Heart right ventricle (tissue), 16 donors: ENCODE measurements at places on chromosomes 3 and 15. TPM values are rescaled to one million over a fixed set of nuclear protein-coding genes. Genes with fewer than 3 reads are reported as not detected.

DNA sequence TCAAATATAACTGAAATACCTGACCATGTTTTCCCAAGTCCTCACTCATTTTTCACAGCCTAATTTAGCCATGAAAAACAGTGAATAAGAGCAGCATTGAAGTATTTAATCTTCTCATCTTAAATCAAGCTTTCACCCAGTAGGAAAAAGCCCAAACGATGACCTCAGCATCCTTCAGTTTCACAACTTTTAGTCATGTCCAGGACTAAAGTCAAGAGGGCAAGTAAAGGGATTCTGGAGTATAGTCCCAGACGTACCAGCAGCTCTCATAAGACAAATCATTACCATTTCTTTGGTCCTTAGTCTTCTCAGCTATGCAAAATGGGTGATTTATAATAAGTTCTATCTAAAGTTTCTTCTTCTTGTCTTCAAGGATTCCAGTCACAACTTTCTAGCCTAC lies 237.3 kb downstream of the IL5RA start:
- no peaks in the 10 kb centered on the region for H3K27me3 ChIP-seq
- H3K27ac ChIP-seq: no peak overlapping the region
- H3K36me3 ChIP-seq: no peaks in the 10 kb centered on the region
- no peak overlapping the region for H3K4me3 ChIP-seq

The SLC25A36 gene
- 47.5 TPM for total RNA-seq

The CDHR4 gene
- not detected for total RNA-seq

DNA sequence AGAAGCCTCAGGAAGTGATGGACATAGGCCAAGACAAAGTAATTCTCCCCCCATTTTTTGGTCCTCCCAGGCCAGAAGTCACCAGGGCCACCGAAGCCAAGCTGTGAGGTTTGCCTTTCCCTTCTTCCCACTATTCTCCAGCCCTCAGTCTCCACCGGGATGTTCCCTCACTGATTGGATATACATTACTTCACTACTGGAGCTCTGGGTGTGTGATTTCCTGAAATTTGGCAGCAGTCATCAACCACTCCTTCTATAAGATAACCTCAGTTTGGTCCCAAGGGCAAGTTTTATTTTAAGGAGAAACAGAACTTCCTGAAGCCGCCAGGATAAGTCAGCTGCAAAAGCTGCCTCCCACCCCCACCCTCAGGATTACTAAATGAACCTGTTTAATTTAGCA lies 11.3 kb downstream of the SLCO2A1 start:
- no peaks in the 10 kb centered on the region for H3K27me3 ChIP-seq
- no peaks in the 10 kb centered on the region for H3K36me3 ChIP-seq
- H3K27ac ChIP-seq: no peak overlapping the region
- H3K4me1 ChIP-seq: no peaks in the 10 kb centered on the region
- no peak for DNase-seq

GRCh38 chr3:16289144-16289889 lies 24.3 kb downstream of the OXNAD1 start:
- H3K36me3 ChIP-seq: no peaks in the 10 kb centered on the region
- H3K4me3 ChIP-seq: no peak overlapping the region
- H3K27me3 ChIP-seq: no peaks in the 10 kb centered on the region
- no peak for DNase-seq

DNA sequence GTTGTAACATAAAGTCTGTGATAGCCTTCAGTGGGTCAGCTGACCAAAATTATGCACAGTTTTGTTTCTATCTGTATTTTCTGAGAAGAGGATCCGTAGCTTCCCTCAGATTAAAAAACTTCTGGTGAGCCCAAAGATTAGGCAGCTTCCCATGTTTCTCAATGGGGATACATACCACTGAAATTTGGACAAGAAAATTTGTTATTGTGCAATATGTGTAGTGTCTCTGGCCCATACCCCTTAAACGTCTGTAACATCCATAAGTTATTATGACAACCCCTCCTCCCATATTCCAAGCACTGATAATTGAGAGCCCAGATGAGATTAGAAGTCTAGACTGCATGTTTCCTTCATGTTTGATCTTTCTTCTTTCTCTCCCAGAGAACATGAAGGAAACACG lies 1.9 kb upstream of the MITF start:
- peaks cover 6% of the 10 kb centered on the region for H3K27me3 ChIP-seq
- DNase-seq: no peak
- H3K36me3 ChIP-seq: no peaks in the 10 kb centered on the region
- H3K4me1 ChIP-seq: no peaks in the 10 kb centered on the region

DNA sequence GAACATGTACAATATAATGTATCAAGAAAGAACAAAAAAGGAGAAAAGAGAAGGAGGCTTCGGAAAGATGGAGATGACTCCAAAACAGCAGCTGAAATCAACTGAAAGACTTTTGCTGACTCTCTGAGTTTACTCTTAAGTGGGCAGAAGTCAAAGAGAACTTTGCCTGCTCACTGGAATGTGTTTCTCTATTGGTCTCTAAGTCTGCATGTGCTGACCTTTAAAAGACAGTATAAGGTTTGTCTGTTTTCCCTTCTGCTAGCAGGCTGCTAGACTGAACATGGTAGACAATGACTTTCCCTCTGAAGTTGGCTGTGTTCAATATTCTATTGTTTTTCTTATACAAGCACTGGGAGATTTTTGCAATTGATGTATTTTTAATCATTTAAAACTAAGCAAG lies 7.2 kb upstream of the MAP4 start:
- H3K27me3 ChIP-seq: no peaks in the 10 kb centered on the region
- no peak overlapping the region for H3K4me3 ChIP-seq
- H3K4me1 ChIP-seq: peaks cover 85% of the 10 kb centered on the region
- peaks cover 5% of the 10 kb centered on the region for H3K36me3 ChIP-seq
- DNase-seq: no peak
- no peak overlapping the region for H3K27ac ChIP-seq

GRCh38 chr3:197030379-197031314 lies 1.0 kb upstream of the MELTF start:
- no peak for DNase-seq
- no peaks in the 10 kb centered on the region for H3K27me3 ChIP-seq
- no peaks in the 10 kb centered on the region for H3K36me3 ChIP-seq
- peaks cover 16% of the 10 kb centered on the region for H3K4me1 ChIP-seq

DNA sequence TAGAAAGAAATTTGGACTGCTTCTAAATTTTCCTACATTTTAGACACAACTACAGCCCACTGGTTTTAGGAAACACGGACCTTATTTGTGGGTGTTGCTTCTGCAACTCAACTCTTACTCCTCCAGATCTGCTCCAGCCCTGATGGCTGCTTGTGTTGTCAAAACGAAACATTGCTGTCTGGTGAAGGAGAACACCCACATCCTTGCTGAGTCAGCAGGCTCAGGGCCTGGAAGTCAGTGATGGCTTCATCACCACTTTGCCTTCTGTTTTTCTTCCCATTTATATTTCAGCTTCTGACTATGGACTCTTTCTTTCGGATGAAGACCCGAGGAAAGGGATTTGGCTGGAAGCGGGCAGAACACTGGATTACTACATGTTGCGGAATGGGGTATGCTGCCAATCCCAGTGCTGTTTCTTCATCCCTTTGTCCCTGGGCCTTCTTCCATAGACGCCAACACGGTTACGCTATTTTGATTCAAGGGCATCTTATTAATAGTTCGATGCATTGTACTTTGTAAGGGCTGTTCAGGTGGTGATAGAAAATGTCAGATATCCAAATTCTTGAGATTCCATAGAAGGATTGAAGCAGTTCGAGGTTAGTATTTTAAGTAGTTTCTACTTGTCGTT lies 392.6 kb upstream of the TPM1 start:
- H3K27ac ChIP-seq: no peak overlapping the region
- H3K4me3 ChIP-seq: no peak overlapping the region
- DNase-seq: no peak
- H3K27me3 ChIP-seq: no peaks in the 10 kb centered on the region
- H3K4me1 ChIP-seq: no peaks in the 10 kb centered on the region

The NGLY1 gene
- 35.0 TPM for total RNA-seq

DNA sequence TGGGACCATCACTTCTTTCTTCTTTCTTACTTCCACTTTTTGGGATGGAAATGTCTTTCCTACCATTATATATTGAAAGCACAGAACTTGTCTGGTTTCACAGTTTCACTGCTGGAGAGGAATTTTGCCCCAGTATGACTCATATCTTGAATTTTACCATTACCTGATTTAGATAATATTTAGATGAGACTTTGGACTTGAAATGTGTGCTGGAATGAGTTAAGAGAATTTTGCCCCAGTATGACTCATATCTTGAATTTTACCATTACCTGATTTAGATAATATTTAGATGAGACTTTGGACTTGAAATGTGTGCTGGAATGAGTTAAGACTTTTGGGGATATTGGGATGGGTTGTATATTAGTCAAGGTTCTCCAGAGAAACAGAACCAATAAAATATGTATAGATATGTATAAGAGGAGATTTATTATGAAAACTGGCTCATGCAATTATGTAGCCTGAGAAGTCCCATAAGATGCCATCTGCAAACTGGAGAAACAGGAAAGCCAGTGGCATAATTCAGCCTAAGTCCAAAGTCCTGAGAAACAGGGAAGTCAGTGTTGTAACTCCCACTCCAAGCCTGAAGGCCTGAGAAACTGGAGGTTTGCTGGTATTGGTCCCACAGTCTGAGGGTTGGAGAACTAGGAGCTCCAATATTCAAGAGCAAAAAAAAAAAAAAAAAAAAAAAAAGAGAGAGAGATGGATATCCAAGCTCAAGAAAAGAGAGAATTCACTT lies 1029.2 kb downstream of the EPHA3 start:
- no peak for DNase-seq
- no peak overlapping the region for H3K4me3 ChIP-seq
- H3K36me3 ChIP-seq: no peaks in the 10 kb centered on the region
- H3K27ac ChIP-seq: no peak overlapping the region
- H3K4me1 ChIP-seq: no peaks in the 10 kb centered on the region
- H3K27me3 ChIP-seq: no peaks in the 10 kb centered on the region

The XCR1 gene
- not detected for total RNA-seq

The CYP1A2 gene
- total RNA-seq: not detected

- no peak overlapping the region for H3K27ac ChIP-seq
- H3K27me3 ChIP-seq: no peaks in the 10 kb centered on the region
- DNase-seq: no peak
- no peaks in the 10 kb centered on the region for H3K36me3 ChIP-seq
- H3K4me3 ChIP-seq: no peak overlapping the region
- H3K4me1 ChIP-seq: no peaks in the 10 kb centered on the region
Measured at GRCh38 chr3:44674211-44674610, 25.7 kb downstream of the ZNF35 start.

The SAXO2 gene
- 2.8 TPM for total RNA-seq

The SNRK gene
- 20.9 TPM for total RNA-seq

DNA sequence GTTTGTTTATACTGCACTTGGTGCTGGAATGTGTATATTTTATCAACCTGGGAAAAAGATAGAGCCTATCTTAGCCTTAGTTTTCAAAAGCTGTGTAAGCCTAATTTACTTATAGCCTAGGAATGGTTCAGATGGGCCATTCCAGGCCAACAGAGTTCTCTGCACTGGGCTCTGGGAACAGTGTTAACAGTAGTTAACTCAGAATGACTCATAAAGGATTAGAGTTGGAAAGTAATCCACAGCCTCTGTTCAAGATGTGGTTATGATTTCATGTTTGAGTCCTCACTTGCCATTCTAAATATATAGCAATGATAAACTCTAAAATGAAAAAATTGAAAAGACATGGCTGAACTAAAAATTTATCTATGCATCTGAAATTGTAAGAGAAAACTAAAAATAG lies 22.6 kb upstream of the PEX5L start:
- no peaks in the 10 kb centered on the region for H3K27me3 ChIP-seq
- H3K27ac ChIP-seq: no peak overlapping the region
- DNase-seq: no peak
- H3K36me3 ChIP-seq: no peaks in the 10 kb centered on the region
- H3K4me1 ChIP-seq: no peaks in the 10 kb centered on the region
- H3K4me3 ChIP-seq: no peak overlapping the region

The CHCHD4 gene
- total RNA-seq: 25.8 TPM

GRCh38 chr3:78967061-78967460 lies 800.7 kb downstream of the ROBO1 start:
- H3K4me3 ChIP-seq: no peak overlapping the region
- H3K27ac ChIP-seq: no peak overlapping the region
- H3K27me3 ChIP-seq: no peaks in the 10 kb centered on the region
- H3K36me3 ChIP-seq: no peaks in the 10 kb centered on the region
- DNase-seq: no peak
- H3K4me1 ChIP-seq: no peaks in the 10 kb centered on the region

DNA sequence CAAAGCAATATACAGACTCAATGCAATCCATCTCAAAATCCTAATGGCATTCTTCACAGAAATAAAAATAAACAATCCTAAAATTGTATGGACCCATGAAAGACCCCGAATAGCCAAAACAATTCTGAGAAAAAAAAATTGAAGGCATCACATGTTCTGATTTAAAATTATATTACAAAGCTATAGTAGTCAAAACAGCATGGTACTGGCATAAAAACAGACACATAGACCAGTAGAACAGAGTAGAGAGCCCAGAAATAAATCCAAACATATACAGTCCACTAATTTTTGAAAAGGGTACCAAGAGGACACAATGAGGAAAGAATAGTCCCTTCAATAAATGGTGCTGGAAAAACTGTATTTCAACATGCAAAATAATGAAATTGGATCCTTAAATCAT lies 70.4 kb upstream of the THRB start:
- DNase-seq: no peak
- H3K27ac ChIP-seq: no peak overlapping the region
- H3K4me3 ChIP-seq: no peak overlapping the region
- no peaks in the 10 kb centered on the region for H3K4me1 ChIP-seq

- H3K4me1 ChIP-seq: peaks cover 5% of the 10 kb centered on the region
- no peak overlapping the region for H3K27ac ChIP-seq
- no peaks in the 10 kb centered on the region for H3K36me3 ChIP-seq
- DNase-seq: no peak
Measured at GRCh38 chr3:64971602-64972001, 283.8 kb upstream of the ADAMTS9 start.

DNA sequence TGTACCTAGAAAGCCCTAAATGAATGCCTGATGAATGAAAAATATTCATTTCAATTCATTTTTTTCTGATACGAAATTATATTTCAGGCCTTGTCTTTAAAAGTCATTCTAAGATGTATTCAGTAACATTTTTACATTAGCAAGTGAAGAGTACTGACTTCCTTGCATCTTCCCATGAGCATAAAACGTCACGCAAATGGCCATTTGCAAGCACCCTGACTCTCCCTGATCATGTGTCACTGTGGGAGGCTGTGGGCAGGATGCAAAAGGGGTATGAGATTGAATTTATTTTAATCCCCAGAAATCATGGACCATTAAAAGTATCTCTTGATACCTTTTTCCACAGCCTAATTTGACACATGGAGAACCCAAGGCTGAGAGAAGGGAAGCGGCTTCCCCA lies 105.0 kb downstream of the BDH1 start:
- H3K27ac ChIP-seq: no peak overlapping the region
- DNase-seq: no peak
- H3K27me3 ChIP-seq: no peaks in the 10 kb centered on the region
- H3K4me1 ChIP-seq: peaks cover 1% of the 10 kb centered on the region
